ENCODE measurements at places on chromosomes 7 and 10.
A peak's percentile ranks its signal among the peaks of the same experiment; 100 is the strongest.

GRCh38 chr10:31134311-31134952, 102.8 kb upstream of the ZNF438 start:
- no peak for DNase-seq

GRCh38 chr10:132631338-132631735, 93.8 kb downstream of the INPP5A start:
- DNase-seq = no peak

DNA sequence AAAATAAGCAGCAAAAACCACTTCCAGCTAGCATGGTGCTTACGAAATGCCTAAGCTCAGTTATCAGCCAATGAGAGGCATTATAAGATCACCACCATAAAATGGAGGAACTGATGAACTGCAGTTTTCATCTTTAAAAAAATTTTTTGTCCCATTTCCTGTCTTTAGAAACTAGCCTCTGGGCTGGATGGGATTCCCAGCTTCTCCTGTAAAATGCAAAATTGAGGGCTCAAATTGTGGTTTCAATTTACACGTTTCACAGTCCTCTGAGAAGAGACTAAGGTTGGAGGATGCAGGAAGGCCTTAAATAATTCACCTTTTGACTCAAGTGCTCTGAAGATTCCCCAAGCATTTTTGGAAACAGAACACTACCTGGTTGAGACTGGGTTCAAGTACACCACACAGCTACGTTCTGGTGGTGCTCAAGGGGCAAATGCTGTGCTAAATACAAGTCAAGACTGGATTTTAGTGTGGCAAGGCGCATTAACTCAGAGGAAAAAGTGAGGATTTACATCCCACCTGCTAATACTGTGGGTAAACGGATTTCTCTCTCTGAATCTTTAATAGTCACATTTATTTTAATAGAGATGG, 951 bp downstream of the ZNF25 start:
- no peak for DNase-seq

GRCh38 chr7:35448486-35448885, 194.6 kb upstream of the TBX20 start:
- no peak for DNase-seq

- no peak for DNase-seq
Measured at GRCh38 chr10:69506834-69507713, 55.8 kb downstream of the TSPAN15 start.

DNA sequence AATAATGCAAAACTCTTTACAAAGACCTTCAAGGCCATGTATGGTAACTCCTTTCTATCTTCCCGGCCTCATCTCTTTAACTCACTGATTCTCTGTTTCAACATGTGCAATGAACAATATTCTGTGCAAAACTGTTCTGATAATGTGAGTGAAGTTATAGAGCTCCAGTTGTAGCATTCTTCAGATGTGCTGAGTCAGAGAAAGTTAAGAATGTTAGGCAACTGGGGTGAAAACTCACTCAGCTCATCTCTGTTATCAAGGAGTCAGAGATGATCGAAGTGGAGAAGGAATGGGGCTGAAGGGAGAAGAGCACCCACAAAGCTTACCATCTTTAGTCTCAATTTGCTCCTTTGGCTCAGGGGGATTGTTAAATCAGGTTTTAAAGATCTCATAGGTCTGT, 344.7 kb upstream of the NPSR1 start:
- no peak for DNase-seq

DNA sequence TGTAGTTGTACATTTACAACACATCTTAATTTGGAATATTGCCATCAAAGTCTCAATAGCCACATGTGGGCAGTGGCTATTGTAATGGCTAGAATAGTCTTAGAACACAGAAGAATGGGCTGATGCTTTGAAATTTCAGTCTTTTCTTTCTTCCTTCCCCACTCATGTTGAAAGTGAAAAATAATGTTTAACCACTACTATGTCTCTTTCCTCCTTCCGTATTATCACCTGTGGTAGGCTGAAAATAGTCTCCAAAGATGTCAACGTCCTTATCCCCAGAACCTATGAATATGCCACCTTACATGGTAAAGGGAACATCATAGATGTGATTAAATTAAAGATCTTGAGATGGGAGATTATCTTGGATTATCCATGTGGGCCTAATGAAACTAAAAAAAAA, 154.0 kb downstream of the SUGCT start:
- DNase-seq = no peak

DNA sequence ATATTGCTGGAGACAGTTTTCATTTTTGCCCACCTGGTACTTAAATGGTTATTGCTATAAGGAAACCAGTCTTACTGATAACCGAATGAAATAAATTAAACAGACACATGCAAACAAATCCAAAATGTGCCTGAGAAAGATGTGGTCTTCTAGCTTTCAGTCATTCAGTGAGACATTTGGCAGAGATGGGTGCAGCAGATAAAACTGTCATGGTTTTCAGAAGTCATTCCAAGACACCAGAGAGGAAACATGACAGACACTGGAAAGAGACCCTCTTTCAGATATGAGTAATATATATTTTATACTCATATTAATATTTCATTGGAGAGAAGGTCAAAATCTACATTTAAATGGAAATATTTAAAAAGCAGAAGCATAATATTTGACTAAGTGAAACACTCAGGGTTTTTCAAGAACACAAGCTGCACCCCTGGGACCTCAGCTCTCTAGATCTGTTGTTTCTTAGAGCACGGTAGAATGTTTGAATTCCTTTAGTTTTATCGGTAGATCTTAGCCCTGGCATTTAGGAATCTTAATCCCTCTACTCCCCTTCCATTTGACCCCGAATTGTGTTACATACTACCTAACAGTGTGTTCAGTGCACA, 246.1 kb downstream of the AUTS2 start:
- no peak for DNase-seq

- DNase-seq = no peak
Measured at GRCh38 chr7:102318482-102318971, 31.9 kb downstream of the SH2B2 start.

DNA sequence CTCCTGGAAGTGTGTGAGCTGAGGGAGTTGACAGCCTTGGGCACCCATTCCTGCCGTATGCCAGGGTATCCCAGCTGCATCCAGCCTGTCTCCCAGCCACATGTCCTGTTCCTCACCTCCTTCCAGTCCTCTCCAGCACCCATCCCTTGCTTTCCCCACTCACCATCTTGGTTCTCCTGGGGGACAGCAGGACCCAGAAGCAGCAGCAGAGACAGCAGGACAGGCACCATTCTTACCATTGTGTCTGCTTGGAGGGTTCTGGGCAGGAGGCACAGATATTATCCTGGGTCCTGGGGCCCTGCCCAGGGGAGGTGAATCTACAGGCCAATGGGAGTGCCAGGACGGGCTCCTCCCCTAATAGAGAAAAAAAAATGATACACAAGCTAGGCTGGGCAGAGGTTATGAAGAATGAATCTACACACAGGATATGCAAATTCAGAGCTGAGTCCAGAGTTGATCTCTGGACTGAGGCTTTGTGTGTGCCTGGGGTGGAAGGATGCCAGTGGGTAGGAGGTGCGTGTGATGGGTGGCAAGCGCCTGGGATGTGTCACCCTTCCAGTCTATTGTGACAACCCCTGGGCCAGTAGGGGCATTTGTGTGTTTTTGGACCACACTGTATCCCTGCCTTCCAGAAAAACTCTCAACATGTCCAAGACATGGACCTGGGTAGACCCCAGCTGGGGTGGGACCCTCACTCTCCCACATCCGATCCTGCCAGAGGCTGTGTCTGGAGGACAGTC, at the start of gene AZGP1:
TSS of gene AZGP1 (minus strand) at position 250 of the 740 bp plus-strand sequence. CDS start at position 239, 11 bp downstream.
- no peak for DNase-seq

DNA sequence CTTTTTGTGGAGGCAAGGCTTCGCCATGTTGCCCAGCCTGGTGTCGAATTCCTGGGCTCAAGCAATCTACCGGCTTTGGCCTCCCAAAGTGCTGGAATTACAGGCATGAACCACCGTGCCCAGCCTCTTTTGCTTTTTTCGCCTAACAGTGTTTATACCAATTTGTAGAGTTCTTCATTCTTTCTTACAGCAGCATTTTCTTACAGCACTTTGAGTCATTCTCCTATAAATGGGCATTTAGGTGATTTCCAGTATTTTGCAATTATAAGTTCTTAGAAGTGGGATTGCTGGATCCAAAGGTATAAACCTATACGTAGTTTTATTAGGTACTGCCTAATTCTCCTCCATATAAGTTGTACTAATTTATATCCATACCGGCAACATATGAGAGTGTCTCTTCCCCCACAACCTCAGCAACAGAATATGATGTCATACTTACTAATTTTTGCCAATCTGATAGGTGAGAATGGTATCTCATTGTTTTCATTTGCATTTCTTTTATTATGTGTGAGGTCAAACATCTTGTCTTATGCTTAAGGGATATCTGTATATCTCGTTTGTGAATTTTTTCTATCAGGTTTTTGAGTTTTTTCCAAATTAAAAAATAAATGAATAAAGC, 39.1 kb downstream of the SUFU start:
- no peak for DNase-seq

DNA sequence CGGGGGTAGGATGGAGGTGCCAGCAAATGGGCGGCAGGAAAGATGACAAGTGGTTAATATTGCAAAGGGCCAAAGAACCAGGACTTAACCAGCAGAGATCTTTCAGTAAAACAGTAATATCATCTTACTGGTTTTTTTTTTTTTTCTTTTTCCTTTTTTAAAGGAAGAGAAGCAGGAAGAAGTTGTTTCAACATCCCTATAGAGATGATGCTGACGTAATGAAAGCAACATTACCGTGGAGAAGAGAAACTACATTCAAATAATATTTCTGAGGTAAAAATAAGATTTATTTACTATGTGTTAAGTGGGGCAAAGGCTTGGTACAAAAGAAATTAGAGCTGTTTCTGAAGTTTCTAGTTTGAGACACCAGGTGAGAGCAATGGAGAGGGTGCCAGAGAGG, 11.0 kb downstream of the MINDY3 start:
- no peak for DNase-seq

- DNase-seq = no peak
Measured at GRCh38 chr10:124146483-124146882, 53.1 kb upstream of the CHST15 start.

- DNase-seq = no peak
Measured at GRCh38 chr10:60031664-60032063, 125.3 kb upstream of the CCDC6 start.

DNA sequence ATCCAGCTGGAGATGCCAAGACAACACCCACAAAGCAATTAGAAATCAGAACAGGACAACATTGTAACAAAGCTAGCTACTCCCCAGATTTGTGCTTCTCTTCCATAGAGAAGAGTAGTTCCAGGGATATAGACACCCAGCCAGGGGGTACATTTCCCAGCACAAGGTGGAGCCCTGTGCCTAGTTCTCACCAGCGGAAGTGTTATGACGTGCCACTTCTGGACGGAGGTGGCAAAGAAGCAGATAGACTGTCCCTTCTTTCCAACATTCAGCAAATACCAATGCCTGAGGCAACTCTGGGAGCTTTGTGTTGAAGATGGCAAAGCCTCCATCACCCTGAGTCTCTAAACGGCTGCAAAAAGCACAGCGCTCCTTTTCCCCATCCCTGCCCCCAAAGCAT, 23.4 kb upstream of the GSAP start:
- no peak for DNase-seq

- no peak for DNase-seq
Measured at GRCh38 chr10:42795701-42796100, 13.1 kb downstream of the BMS1 start.

- no peak for DNase-seq
Measured at GRCh38 chr10:34295142-34295548, 520.0 kb downstream of the PARD3 start.

DNA sequence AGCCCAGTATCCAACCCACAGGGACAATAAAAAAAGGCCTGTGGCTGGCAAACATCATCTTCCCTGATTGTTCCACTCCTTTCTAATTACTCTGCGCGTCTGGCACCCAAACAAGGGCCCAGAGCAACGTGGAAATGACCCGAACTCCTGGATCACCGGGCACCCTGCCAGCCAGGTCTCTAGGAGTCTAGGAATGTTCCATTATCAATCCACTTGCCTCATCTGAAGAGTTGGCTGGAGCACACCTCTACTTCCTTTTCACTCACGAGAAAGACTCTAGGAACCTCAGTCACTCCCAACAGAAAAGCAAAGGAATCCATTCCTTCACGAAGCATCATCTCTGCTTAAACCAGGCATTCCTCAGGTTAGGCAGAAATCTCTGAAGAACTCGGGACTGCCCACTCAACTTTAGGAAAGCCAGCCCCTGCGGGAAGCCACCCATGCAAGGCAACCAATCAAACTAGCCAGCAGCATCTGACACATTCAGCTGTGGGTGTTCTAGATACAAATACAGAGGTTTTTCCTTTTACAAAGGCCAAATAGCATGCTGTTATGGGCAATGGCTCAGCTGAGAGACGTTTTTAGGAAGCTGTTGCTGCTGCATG, 37.7 kb downstream of the ATXN7L1 start:
- DNase-seq = no peak

DNA sequence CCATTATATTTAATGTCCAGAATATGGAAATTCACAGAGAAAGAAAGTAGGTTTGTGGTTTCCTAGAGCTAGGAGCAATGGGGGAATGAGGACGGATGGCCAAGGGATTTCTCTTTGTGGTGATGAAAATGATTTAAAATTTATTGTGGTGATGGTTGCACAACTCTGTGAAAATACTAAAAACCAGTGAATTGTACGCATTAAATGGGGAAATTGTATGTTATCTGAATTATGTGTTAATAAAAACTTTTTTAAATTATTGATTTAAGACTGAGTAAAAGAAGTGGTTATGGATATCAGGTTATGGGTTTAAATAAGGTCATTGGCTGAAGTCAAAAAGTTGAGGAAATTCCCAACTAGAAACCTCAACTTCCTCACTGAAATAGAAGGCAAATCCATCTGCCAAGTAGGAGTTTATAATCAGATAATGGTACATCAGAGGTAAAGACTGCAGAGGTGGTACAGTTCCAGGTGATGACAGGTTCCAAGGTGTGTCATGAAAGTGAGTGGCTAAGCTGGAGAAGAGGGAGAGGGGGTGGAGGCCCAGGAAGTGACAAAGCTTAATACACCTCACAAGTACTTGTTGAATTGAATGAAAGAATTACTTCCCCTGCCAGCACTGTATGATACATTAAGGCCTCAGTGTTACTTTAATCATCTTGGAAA, 68.9 kb upstream of the CCDC71L start:
- DNase-seq = no peak

- no peak for DNase-seq
Measured at GRCh38 chr7:34844936-34845665, 187.1 kb downstream of the NPSR1 start.

DNA sequence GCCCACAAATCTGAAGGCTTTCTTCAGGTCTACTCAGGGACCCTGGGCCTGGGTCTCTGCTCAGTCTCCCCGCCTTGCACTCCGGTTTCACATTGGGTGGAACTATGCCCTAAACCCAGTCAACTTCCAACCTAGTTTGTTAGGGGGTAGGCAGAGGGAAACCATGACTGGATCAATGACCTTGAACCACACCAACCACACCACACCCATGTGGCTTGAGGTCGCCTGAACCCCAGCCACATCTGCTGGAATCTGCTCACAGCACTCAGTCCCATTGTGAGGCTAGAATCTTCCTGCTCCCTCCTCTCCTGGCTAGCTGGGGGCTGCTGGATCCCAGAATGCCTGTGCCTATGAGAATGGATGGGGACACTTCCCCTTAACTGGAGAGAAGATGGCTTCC, 17.9 kb downstream of the RFC2 start:
- DNase-seq = peak; percentile 72

GRCh38 chr7:115680921-115681320, 349.6 kb downstream of the TFEC start:
- no peak for DNase-seq

GRCh38 chr7:99102809-99103690, 40.9 kb downstream of the SMURF1 start:
- no peak for DNase-seq
